ENCODE measurements at places on chromosomes 4 and X.

GRCh38 chr4:162011089-162011488 lies 152.7 kb downstream of the FSTL5 start:
- DNase-seq: no peak

DNA sequence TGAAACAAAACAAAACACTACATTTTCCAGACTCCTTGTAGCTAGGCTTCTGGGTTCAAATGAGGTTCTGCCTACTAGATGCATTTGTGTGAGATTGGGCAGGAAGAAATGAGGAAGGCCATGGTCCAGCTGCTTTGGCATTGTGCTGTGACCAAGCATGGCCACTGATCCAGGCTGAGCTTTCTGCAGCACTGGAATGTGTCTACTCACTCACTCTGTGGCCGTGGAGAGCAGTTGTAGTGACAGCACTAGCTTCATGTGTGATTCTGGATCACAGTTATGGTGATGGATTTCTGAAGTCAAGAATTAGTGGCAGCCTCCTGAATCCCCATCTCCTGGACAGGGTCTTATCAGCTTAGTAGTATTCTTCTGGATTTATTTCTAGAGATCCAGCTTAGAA lies 358.9 kb downstream of the GPAT3 start:
- no peak for DNase-seq

GRCh38 chrX:130916636-130917422 lies 13.8 kb upstream of the ENOX2 start:
- DNase-seq: peak; percentile 41

- no peak for DNase-seq
These were observed 147.2 kb downstream of the SPCS3 start for GRCh38 chr4:176467001-176467400.

DNA sequence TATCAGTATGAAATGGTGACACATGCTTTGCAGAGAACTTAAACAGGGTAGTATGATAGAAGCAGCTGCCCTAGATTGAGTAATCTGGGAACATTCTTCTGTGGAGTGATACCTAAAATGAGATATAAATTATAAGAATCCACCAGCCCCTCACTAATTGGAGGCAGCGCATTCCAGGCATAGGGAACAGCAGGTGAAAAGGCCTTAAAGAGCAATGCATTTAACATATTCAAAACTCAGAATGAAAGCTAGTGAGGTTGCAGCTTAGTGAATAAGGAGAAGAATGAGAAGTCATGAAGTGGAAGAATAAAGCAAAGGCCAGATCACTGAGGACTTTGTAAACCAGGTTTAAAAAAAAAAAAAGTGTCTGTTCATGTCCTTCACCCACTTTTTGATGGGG lies 4.9 kb upstream of the ODAM start:
- no peak for DNase-seq

DNA sequence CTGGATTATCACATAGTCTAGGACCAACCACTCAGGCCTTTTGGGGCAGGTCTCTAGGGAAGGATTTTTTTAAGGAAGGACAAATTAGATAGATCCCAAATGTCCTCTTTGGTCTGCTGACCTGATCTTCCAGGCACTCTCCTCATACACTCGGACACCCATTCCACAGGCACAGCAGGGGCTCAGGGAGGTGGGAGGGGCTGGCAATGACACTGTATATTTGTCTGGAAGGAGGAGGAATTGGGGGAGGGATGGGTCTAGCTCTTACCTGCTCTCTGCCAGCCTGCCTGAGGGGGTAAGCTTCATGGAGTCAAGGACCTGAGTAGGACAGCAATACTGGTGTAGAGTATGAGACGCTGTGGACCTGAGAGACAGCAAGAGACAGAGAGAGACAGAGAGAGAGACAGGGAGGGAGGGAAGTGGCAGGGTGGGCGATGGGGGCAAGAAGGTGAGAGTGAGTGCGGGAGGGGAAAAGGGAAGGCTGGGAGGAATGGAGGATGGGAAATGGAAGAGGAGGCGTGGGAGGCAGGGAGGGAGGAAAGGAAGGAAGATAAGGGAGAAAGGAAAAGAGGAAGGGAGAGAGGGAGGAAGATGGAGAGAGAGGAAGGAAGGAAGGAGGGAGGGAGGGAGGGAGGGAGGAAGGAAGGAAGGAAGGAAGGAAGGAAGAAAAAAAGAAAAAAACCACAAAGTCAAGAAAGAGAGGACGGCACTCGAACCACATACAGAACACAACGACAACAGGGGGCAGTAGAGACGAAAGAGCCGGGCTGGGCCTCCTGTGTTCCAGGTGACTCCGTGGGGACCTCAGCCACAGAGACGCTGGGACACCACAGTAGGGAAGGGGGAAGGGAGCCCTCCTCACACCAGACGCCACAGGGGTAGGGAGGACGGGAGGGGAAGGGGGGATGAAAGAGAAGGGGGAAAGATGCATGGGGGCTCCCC lies 1.8 kb downstream of the IQSEC2 start:
- no peak for DNase-seq

- DNase-seq: no peak
These were observed 24.4 kb downstream of the PPP2R3B start for GRCh38 chrX:362351-362750.

GRCh38 chrX:20217271-20217670 lies 49.4 kb downstream of the RPS6KA3 start:
- peak; percentile 22 for DNase-seq

GRCh38 chr4:23728393-23728792 lies 161.5 kb downstream of the PPARGC1A start:
- DNase-seq: no peak

DNA sequence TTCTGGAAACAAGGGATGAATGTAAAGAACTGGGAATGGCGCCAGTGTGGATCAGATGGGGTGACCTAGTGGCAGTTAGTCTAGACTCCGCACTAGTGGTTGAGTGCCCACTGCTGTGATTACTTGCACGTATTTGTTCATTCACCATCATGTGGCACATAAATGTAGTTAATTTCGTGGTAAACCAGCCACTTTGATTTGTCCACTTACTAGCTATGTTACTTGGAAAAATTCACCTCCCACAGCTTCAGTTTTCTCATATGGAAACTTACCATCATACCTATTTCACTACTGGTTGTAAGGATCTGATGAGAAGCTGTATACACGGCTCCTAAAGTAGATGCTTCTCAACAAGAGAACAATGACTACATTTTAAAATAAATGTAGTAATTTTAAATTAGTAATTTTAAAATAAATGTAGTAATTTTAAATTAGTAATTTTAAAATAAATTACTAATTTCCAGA lies 394 bp upstream of the DYNLT3 start:
- no peak for DNase-seq

DNA sequence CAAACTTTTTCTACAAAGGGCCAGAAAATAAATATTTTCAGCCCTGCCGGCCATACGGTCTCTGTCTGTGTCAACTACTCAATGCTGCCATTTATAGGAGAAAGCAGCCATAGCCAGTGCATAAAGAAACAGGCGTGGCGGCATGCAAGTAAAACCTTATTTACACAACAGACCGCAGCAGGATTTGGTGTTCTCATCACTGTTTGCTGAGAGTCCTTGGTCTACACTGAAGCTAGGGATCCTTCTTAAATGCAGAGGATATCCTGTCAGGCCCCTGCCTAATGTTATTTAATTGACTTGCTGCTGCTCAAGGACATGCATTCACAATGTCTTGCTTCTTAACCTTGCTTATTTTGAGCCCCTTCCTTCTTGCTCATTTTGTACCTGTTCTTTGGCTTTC lies 54.7 kb downstream of the CPE start:
- no peak for DNase-seq

GRCh38 chr4:101643186-101643837 lies 147.2 kb upstream of the BANK1 start:
- DNase-seq: no peak
